ENCODE measurements at places on chromosomes 16 and 17.

DNA sequence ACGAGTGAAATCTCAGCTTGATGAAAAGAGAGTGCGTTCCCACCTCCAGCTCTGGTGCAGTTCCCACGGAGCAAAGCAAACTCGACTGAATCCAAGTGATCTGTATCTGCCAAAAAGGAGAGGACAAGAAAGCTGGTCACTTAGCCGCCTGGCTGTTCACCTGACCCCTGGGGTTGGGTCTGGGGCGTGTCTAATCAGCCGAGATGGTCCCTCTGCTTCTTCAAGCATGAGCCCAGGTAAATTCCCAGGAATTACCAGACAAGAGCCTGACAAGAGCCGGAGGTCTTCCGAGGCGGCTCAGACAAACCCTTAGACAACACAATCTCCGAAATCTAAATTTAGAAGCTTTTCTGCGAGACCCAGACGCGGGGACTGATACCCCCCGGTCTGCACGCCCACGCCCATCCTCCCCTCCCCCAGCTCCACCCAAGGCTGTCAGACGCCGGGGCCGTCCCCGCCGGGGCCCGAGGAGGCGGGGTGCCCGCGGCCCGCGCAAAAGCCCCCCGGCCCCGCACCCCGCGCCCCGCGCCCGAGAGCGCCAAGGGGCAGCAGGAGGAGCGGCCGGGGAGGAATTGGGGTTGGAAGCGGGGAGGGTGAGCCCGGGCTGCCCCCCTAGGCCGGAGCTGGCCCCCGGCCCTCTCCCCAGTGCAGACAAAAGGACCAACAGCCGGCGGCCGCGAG is 674 bp downstream of the ZNF821 start:
- no peak for DNase-seq

DNA sequence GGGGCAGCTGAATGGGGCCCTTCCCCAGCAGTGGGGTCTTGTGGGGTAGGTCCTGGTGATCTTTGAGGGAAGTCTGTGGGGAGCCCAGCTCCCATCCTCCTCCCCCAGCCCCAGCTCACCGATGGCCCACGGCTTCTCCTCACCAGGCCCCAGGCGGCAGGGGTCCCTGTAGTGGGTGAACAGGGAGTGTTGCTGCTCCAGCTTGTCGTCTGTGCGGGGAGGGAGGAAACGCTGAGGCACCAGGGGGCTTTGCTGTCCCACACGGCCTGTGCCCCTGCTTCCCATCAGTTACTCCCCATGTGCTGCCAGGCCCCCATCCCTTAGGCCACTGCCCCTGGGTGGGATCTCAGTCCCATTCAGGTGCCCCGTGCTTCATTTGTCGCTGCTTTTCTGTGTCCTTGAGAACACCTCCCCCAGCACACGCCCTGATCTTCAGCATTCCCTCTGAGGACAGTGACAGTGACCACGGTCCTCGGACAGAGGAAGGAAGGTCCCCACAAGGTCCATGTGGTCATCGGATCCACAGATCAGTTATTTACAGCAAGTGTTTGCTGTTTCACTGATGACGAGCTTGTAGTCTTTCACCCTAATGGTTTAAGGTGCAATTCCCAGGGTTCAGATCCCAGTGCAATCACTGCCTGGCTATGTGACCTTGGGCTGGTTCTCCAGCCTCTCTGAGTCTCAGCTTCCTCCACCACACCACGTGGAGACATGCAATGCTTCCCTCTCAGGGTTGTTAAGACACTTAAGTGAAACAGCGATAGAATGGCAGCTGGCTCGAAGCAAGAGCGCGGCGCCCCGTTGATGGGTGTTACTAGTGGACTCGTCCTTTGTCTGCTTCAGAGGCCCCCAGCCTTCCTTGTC is 53.1 kb downstream of the PRMT7 start:
- DNase-seq, result no peak

DNA sequence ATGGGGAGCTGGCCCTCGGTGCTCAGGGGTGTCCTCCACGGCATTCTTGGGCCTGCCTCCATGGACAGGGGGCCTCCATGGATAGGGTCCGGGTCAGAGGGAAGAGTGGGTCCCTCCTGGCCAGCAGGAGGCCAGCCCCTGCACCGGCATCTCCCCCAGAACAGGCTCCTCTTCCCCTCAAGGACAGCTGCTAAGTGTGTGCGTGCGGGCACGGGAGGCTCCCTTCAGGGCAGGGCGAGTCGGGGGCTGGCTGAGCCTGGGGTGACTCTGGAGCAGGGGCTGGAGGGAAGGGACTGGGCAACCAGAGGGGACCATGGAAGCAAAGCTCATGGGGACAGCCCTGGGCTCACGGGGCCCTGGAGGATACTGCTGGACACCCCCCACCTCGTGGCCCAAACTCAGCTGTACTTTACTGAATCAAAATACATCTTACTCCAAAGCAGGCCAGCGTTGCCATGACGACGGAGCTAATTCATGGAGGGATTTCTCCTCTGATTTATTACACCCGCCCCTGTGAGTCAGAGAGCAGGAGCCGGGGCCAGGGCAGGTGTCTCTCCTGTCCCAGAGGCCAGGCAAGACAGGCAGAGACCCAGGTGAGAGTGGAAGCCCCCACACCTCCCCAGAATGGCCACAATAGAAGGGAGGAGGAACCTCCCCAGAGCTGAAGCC is 2.1 kb downstream of the CASKIN1 start:
- DNase-seq, result no peak

DNA sequence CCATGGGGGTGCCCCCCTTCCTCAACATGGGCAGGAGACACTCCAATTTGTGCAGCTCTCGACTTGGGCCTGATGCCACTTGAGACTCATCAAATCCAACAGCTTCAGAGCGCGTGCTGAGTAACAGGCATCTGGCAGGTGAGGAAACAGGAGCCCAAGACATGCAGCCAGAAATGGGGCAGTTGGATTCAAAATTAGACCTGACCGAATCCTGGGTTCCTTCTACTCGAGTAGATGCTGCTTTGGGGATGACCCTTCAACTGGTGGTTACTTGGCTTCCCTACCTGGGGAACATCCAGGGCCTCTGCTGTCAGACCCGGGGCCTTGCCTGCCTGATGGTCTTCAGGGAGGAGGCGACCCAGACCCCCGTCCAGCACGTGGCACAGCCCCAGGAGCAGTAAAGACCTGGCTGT is 488 bp upstream of the NTN3 start:
- DNase-seq, result no peak

DNA sequence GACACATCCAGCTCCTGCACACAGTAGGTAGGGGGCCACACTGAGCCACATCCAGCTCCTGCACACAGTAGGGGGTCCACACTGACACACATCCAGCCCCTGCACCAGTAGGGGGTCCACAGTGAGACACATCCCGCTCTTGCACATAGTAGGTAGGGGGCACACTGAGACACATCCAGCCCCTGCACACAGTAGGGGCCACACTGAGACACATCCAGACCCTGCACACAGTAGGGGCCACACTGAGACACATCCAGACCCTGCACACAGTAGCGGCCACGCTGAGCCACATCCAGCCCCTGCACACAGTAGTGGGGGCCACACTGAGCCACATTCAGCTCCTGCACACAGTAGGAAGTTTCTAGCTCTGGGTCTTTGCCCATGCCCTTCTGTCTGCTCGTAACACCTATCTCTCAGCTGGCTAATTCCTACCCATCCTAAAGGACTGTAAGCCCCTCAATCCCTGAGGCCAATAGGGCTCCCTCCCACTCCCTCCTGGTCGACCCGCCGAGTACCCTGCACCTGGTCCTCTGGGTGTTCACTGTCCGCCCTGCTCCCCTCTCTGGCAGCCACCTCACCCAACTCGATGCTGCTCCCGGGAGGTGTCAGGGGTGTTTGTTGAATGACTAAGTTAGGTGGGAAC is 9.4 kb upstream of the ATP2A3 start:
- DNase-seq, result no peak

GRCh38 chr17:63496177-63496576 is 19.3 kb downstream of the ACE start:
- DNase-seq, result no peak

GRCh38 chr17:63382826-63383225 is 63.3 kb downstream of the CYB561 start:
- no peak for DNase-seq

DNA sequence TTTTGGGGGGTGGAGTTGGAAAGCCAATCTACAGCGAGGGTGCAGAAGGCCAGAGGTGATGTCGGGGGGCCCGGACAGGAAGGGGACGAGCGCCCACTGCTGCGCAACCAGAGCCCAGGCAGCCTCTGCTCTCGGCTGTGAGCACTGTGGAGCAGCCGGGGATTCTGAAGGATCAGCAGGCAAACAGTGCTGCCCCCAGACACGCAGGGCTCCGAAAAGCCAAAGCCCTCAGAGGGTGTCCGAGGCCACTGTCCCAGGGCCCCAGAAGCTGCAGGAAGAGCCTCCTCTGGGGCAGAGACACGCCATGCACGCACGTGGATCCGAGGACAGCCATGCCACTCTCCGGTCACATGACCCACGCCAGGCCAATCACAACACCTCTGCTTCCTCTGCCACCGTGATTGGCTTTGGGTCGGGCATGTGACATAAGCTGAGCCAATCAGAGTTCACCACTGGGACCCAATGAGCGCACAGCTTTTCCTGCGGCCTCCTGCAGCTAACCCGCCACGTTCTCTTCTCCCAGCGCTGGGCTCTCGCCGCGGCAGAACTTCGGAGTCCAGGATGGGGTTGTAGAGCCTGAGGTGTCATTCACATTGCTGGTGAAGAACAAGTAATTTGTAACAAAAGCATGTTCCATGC is 40.7 kb downstream of the ACTG1 start:
- DNase-seq, result no peak

DNA sequence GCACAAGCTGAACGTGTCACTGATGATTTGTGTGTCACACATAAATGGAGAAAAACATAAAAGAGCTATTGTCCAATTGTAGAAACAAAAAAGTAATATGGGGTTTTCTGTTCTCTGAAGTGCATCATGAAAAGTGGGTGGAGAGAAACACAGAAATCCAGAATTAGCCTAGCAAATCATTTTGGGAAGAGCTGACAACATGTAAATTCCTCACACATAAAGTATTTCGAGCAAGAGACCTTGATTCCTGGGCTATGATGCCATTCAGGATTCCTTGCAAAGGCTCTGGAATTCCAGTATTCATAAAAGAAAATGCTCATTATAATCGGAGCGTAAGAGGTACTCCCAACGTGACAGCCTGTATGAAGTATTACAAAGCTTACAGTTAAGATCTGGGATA is 1.1 kb downstream of the DCUN1D3 start:
- DNase-seq, result no peak

DNA sequence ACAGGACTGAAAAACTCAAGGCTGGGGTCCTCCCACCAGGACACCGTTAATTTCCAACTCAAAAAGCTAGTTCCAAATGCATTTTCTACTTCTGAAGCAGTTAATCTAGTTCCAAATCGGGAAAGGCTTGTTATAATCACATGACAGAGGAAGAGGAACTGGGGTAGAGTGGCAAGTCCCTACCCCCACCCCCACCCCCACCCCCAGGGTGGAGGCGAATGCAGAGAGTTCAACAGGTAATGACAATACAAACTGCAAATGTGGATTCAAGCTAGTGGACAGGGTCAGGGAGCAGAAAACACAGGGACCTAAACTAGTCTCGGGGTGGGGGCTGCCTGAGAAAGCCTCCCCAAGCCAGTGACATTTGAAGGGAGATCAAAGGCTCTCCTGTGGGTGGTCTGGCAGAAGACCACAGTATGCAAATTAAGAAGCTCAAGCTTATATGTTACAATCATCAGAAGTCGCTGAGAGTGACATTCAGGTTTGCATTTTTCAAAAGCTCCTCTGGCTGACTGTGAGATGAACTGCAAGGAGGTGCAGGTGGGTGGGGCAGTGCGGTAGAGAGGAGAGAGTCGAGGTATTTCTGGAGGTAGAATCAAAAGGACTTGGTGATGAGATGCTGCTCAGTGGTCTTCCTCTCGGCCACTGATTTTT is 56.4 kb upstream of the SLC25A19 start:
- peak; percentile 91 for DNase-seq

DNA sequence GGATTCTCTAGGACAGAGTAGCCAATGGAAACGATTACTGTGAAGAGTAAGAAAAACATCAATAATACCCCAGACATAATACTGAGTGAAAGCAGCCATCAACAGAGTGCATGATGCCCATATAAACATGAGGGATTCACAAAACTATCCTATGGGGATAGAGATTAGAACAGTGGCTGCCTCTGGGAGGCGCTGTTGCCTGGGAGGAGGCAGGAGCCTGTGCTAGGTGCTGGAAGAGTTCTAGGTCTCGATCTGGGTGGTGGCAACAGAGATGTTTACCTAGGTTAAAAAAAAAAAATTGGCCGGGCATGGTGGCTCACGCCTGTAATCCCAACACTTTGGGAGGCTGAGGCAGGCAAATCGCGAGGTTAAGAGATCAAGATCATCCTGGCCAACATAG is 7.9 kb downstream of the FA2H start:
- no peak for DNase-seq

DNA sequence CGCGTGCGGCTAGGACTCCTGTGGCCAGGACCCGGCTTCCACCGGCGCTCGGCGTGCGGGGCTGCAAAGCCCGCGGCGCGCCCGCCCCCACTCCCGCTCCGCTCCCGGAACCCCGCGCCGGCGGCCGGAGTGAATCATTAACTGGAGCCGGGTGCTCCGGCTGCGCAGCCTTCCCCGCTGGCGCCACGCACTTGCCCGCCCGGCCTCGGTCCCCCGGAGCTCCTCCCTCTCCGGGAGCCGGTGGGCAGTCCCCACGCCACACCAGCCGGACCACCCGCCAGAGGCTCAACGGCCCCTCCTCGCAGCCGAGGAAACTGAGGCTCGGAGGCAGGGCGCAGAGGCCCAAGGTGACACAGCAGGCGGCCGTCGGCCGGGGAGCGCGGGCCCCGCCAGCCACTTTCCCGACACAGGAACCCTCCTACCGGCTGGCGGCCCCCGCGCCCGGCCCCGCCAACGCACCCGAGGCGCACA is 580 bp downstream of the BCAR1 start:
- DNase-seq, result no peak

DNA sequence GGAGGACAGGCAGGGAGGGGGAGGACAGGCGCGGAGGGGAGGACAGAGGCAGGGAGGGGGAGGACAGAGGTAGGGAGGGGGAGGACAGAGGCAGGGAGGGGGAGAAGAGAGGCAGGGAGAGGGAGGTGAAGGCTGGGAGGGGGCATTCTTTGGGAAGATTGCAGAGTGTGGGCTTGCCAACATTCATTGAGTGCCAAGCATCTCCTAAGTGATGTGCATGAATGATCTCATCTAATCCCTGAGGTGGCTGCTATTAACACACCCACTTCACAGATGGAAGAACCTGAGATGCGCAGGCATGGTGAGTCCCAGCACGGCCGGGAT is 58.3 kb downstream of the NT5M start:
- no peak for DNase-seq

GRCh38 chr17:64278614-64279013 is 15.6 kb upstream of the TEX2 start:
- no peak for DNase-seq

GRCh38 chr17:77319211-77320043 is 178.7 kb downstream of the SEC14L1 start:
- no peak for DNase-seq

Measured in GM12878 (cell line).